ENCODE measurements at places on chromosomes 3 and 15.

GRCh38 chr3:186025161-186025560 is 83.7 kb downstream of the ETV5 start:
- no peak for DNase-seq

DNA sequence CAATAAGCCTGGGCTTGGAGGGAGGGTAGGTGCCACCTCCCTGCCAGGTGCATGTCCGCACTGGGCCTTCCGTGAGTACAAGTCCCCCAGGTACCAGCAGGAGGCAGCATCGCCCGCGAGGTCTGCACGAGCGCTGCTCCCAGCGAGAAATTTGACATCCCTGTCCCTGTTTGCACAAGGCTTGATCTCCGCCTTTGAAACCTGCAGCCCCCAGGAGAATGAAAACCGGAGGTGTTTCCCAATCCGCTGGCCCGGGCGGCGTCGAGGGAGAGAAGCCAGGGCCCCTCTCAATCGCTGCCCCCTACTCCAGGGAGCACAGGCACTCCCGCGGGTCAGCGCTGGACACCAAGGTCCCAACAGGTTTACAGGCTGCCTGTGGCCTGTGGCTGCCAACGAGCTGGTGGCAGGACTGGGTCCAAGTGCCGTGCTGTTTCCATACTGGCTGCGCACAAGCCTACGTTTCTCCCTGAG is 961 bp downstream of the HAPLN3 start:
- DNase-seq = peak; percentile 87

DNA sequence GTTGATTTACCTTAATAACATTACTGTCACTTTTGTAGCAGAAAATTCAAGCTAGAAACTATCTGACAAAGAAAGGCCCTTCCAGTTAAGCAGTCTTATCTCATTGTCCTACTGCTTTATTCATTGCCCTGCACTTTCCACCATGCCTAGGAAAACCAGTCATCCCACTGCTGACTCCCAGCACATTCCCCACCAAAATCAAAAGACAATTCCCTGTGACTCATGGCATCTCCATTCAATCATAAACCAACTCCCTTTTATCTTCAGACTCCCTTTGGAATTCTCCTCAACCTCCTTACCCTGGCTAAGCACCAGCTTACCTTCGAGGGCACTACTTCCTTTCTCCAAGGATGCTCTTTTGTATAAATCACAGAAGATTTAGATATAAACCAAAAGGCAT is 184.3 kb downstream of the PLCH1 start:
- no peak for DNase-seq

DNA sequence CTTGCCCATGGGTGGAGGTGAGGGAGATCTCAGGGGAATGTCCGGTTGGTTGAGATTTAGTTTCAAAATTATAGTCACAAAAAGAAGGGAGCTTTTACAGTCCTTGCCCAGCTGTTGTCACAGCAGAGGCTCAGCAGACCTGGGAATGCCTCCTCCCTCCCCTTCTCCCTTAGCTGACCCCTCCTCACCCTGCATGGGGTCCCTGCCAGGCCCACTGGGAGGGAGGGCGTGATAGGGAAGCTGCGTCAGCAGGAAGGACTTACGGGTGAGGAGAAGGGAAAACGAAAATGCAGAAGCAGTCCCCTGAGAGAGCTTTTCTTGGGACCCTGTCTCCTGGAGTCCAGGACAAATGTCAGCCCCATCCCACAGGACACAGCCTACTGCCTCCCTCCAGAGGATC is 18.9 kb downstream of the SCN5A start:
- no peak for DNase-seq

- DNase-seq = no peak
Observed at GRCh38 chr15:31615643-31616415, 289.2 kb downstream of the KLF13 start.

DNA sequence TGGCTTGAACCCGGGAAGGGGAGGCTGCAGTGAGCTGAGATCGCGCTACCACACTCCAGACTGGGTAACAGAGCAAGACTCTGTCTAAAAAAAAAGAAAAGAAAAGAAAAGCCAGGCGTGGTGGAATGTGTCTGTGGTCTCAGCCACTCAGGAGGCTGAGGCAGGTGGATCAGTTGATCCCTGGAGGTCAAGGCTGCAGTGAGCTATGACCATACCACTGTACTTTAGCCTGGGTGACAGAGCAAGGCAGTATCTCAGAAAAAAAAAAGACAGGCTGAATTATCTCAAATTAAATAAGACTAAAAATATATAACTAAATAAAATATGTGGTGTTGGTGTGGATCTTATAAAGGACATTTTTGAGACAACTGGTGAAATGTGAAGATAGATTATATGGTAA is 20.6 kb downstream of the SMARCC1 start:
- no peak for DNase-seq

GRCh38 chr15:46080016-46080415 is 445.2 kb downstream of the SQOR start:
- DNase-seq = no peak

- DNase-seq = no peak
Observed at GRCh38 chr3:192851821-192852372, 65.8 kb downstream of the MB21D2 start.

- DNase-seq = no peak
Observed at GRCh38 chr15:78353093-78353492, 12.9 kb downstream of the CRABP1 start.

GRCh38 chr3:184059424-184059823 is 6.6 kb downstream of the HTR3C start:
- DNase-seq = no peak

GRCh38 chr3:52289747-52290595 is 2.3 kb downstream of the GLYCTK start:
- DNase-seq = no peak

GRCh38 chr15:52184721-52185120 is 6.5 kb downstream of the GNB5 start:
- no peak for DNase-seq

DNA sequence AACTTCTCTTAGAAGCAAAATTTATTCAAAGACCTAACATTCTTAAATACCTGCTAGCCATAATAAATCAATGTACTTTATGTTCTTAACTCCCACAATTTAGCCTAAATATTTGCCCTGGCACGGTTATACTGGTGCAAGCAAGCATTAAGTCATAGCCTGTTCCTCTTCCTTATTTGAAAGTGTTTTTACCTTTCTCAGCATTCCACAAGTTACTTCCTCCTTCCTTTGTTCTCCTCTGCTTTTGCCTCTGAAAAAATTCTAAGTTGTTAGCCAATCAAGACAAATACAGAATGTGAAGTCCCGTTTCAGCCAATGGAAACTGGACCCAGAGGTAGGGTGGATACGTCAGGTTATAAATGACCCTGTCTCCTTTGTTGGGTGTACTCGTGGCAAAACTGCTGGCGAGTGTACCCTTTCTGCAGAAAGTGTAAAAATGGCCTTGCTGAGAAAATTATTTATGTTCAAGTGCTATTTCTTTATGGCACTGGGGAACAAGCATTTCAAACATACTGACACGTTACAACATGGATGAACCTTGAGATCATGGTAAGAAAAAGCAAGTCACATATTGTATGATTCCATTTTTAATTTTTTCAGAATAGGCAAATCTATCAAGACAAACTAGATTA is 3.1 kb upstream of the TATDN2 start:
- DNase-seq = no peak

DNA sequence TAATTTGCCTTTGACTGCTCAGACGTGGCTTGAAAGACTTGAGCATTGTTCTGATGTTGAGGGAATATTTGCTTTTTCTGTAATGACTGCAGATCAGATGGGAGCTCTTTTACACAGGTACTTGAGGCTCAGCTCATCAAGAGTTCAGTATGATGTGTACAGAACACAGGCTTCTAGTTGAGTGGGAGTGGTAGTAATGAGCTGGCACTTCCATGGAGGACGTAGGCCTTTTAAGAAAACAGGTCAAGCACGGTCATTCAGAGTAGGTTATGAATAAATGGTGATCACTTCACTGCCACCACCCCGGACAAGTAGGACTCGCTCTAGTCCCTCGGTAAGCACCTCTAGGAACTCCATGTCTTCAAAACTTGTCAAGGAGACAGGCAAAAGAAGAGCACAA is 8.8 kb downstream of the EMC4 start:
- DNase-seq = no peak

GRCh38 chr15:69298697-69299441 is at the start of gene PAQR5:
PAQR5 (plus strand) TSS chr15:69298912; CDS start chr15:69360081, 61,169 bp downstream.
- no peak for DNase-seq

- DNase-seq = no peak
Observed at GRCh38 chr3:13769422-13769821, 110.4 kb downstream of the WNT7A start.

- no peak for DNase-seq
Observed at GRCh38 chr3:101796077-101796680, 17.2 kb downstream of the NXPE3 start.

- no peak for DNase-seq
Observed at GRCh38 chr15:44706401-44706800, 4.7 kb downstream of the PATL2 start.

GRCh38 chr3:148735597-148735996 is 37.9 kb downstream of the AGTR1 start:
- no peak for DNase-seq

DNA sequence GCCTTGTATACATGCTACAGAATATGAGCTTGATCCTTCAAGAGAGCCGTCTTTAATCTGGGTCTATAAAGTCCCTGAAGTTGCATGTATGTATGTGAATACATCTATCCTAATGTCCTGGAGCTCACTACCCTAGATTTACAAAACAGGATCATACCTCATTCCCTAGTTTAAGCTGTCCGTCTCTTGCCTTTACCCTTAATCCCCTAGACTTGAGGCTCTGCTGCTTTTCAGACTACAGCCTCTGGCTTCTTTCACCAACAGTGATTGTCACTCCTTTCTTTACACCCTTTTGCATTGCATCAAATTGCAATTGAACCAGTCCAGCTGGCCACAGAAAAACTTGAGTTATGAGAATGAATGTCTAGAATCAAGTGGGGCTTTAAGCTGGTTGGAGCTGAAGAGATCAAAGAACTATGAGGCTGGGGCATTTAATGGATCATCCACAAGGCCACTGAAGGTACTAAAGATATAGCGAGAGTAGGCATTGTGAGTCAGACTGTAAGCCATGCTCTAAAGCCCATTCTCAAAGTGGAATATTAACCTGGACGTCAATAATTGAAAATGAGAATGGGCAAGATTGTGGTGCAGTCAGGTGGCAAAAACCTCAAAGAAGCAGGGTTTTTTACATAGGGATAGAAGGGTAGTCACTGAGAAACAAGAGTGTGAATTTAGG is 12.3 kb upstream of the PLD1 start:
- DNase-seq = no peak

GRCh38 chr3:110564674-110565073 is 506.9 kb upstream of the NECTIN3 start:
- no peak for DNase-seq

DNA sequence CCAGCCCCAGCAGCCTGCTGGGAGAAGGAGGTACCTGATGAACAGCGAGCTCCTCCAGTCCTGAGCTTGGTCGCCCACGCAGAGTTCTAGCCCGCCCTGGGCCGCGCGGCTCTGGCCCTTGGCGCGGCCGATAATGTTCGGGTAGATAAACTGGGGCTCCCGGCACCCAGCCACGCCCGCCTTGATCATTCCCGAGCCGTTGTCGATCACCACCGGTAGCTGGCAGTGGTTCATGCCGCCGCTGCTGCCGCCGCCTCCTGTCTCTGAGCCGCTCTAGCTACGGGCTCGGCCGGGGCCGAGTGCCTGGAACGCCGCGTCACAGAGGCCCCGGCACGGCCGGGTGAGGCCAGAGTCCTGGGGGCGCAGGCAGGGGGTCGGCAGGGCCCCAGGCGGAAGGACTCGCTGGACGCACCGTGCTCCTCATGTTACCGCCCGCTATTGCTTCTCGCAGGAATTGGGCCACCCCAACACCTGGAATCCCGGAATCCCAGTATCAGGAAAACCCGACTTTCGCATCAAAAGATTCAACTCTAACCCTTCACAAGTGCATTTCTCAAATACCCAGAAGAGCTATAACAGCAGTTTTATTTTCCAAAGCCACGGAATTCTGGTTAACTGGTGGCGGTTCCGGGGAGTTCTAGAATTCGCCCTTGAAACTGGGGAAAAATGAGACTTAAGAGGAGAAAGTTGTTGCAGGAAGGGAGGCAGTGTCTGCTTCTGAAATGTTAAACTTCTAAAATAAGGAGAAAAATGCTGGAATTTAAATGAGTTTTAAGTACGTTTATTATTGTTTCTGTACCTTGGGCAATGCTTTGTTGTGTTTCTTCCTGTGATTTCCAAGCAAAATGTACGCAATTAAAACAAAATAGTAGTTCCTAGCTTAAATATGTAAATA is at the start of gene ACTRT3:
Gene ACTRT3 (minus strand): TSS at position 275 of the 895 bp plus-strand sequence. CDS start 41 bp downstream, at position 234.
- peak; percentile 52 for DNase-seq

GRCh38 chr3:138459619-138460535 is 25.5 kb downstream of the ESYT3 start:
- DNase-seq = no peak

- DNase-seq = no peak
Observed at GRCh38 chr3:96000966-96001365, 813.4 kb upstream of the EPHA6 start.

DNA sequence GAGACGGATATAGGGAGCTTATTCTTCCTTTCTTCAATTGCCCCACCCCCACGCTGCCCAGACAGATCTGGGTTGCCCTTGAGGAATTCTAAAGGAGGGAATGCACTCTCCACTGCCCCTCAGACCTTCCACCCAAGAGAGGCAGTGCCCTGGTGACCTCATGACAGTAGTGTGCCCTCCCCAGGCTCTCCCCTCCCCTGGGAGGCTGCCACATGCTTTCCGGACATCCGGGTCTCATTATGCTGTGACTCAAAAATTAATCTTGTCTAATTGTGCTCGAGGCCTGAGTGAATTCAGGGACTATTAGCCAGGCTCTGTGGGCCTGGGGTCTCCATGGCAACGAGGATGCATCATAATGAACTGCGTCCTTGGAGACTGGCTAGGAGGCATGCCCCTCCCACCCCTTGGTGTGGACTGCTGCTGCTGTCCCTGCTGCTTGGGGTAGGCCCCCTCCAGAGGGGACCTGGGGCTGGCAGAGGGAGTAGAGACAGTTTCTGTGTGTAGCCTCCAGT is 20.8 kb downstream of the CORO2B start:
- DNase-seq = no peak

DNA sequence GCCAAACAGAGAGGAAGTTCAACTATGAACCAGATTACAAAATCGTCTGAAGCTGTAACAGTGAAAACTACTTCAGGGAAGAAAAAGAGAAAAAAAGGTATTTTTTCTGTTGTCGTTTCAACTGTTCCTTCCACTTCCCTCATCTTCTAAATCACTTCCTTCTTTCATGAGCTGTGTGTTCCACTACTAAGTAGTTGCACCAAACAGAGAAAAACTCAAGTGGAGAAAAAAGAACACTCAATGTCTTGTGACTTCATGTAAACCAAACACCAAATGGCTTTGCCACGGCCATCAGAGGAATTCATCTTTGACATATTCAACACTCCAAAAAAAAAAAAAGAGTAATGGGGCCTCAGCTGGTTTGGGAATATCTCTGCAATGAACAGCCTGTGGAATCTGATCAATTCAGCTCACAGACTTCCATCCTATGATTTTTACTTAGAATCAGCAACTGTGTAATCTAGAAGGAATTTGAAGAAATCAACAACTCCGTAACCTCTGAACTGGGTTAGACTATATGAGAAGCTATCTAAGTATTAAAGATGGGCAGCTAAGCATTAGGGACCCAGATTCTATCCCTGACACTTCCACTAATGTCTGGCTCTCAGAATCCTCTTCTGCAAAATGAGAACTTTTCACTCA is 47.5 kb upstream of the RNF7 start:
- no peak for DNase-seq
